ENCODE measurements at places on chromosomes 1 and 21. TPM values are rescaled to one million over a fixed set of nuclear protein-coding genes. Genes with fewer than 3 reads are reported as not detected.

DNA sequence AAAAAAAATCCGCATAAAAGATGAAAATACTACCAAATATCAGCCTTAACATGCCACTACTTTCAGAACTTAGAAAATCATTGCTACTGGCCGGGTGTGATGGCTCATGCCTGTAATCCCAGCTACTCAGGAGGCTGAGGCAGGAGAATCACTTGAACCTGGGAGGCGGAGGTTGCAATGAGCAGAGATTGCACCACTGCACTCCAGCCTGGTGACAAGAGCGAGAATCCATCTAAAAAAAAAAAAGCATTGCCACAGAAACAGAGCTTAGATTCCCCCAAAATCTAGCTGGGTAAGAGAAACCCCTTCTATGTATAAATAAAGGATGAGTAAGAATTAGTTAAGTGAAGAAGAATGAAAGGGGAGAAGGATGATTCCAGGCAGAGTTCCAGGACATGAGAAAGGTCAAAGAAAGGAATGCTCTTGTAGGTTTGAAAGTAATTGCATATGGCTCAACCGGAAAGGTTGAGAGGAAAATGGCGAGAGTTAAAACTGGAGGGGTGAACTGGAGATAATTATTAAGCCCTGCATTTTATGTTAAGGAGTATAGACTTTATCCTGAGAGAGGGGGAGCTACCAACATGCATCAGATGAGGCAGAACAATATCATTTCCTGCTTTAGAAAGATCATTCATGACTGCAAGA, 19.7 kb upstream of the NRDC start:
- DNase-seq, result no peak

The RHOU gene
- not detected for total RNA-seq

GRCh38 chr1:193014400-193014799, 44.8 kb downstream of the UCHL5 start:
- no peak for DNase-seq

DNA sequence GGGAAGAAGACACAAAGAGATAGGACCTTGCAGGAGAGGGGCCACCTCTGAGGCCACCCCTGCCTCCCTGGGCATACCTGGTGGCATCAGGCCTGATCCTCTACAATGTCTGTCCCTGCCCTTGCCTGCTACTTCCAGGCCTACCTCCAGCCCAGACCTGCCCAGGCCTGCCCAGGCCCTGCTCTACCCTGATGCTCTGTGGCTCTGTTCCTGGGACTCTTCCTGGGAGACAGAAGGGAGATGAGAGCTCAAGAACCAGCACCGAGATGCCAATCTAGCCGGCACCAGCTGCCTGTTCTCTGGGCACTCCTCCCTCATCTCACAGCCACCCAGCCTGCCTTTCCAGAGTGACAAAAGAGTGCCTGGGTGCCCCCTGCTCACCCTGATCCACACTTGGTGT, 2.7 kb downstream of the CELF3 start:
- DNase-seq, result no peak

- DNase-seq, result no peak
These were observed 5.5 kb downstream of the RRP1 start for GRCh38 chr21:43794857-43795256.

The PHACTR4 gene
- 44.9 TPM for total RNA-seq

GRCh38 chr1:112618114-112618720, 724 bp downstream of the ST7L start:
- DNase-seq, result peak; percentile 62

The CXADR gene
- 6.6 TPM for total RNA-seq

The LCE2B gene
- total RNA-seq, result not detected

The NECAP2 gene
- 47.2 TPM for total RNA-seq

GRCh38 chr21:43827015-43827611, 37.7 kb downstream of the RRP1 start:
- no peak for DNase-seq

DNA sequence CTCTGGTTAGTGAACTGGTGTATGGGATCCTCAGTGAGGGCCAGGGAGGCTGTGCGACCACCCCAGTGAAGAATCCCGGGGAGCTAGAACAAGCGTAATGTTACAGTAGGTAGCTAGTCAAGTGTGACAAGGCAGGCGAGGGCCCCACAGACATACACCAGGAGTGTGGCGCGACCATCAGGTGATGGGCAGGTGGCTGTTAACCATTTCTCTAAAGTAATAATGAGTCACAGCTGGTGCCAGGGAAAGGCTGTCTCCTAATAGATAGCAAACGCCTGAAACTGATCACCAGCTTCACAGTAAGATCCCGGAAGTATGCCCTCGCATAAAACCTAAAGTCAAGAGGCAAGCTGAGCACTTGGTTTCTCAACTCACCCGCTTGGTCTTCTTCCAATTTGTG, 40.5 kb upstream of the TARBP1 start:
- DNase-seq, result peak; percentile 63

DNA sequence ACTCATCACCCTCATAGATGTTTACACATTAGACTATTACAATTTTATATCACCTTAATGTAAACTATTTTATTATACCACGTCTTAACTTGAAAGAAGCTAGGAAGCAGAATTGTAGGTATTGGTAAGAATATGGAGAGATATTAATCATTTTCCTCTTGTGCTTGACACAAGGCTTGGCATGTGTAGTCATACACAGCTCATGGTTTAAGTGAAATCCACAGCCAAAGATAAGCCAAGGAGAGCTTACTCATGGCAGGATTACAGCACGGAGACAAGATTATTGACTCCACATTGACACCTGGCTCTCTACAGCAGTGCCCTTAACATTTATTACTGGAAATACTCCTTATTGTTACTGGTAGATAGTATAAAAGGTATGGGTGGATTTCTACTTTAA, 68.4 kb upstream of the ADGRL4 start:
- DNase-seq, result no peak

- peak; percentile 69 for DNase-seq
These were observed 61.8 kb downstream of the ITPKB start for GRCh38 chr1:226677027-226678020.

- peak; percentile 56 for DNase-seq
These were observed 12.7 kb downstream of the INSL5 start for GRCh38 chr1:66788231-66788939.

The KRTAP19-1 gene
- total RNA-seq, result not detected

GRCh38 chr1:2645776-2646175, 13.0 kb upstream of the MMEL1 start:
- no peak for DNase-seq

The KDM5B gene
- not detected for total RNA-seq

The OPRD1 gene
- total RNA-seq, result not detected

The AMIGO1 gene
- total RNA-seq, result 0.15 TPM

DNA sequence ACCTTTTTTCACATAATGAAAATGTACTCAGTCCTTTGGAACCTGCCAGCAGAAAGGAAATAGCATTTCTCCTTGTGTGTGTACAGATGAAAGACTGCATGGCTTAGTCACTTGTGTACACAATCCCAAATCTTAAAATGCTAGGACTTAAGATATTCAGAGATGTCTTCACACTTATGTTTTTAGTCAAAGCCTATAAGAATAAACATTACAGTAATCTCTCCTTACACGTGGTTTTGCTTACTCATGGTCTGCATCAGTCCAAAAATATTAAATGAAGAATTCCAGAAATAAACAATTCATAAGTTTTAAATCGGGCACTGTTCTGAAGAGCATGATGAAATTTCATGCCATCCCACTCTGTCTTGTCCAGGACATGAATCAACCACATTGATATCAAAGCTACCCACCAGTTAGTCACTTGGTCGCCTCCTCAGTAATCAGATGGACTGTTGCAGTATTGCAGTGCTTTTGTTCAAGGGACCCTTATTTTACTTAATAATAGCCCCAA, 75.7 kb upstream of the RRP15 start:
- DNase-seq, result no peak

- DNase-seq, result no peak
These were observed 56.5 kb downstream of the CAMSAP2 start for GRCh38 chr1:200795156-200795555.

The ANXA9 gene
- 0.65 TPM for total RNA-seq

The AIRE gene
- total RNA-seq, result not detected

GRCh38 chr1:227635596-227635995, 72.2 kb downstream of the ZNF678 start:
- DNase-seq, result no peak

The LRIF1 gene
- 12.2 TPM for total RNA-seq

The C1QB gene
- total RNA-seq, result not detected

The ANGPTL3 gene
- not detected for total RNA-seq

- no peak for DNase-seq
These were observed 1.3 kb upstream of the IL19 start for GRCh38 chr1:206769304-206769731.

DNA sequence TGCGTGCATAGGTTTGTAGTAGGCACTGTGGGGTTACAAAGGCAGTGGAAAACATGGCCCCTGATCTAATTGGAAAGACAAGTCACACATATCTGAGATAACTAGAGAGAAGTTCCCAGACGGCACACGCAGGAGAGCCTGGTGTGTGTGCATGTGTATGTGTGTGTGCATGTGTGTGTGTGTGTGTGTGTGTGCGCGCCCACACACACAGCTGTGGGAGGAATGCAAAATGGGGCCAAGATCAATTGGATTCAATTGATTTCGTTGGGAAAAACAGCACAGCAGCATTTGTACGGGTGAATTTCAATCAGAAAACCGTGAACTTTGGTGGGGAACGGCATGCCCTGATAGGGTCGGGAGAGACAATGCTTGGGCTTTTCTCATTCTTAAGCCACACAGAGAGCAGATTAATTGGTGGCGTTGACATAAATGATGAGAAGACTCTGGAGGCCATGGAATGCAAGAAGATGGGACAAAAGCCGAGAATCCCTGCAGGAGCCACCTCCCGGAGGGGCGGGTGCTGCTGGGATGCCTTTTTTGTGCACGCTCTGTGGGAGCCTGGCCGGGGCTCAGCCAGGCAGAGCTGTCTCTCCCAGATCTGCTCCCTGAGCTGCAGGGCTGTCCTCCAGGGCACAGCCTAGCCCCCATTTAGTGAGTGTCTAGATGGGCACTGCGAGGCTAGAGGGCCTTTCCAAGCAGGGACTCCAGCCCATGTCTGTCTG, 322.0 kb downstream of the CAMTA1 start:
- no peak for DNase-seq

GRCh38 chr1:224149709-224150108, 33.3 kb upstream of the DEGS1 start:
- DNase-seq, result no peak

DNA sequence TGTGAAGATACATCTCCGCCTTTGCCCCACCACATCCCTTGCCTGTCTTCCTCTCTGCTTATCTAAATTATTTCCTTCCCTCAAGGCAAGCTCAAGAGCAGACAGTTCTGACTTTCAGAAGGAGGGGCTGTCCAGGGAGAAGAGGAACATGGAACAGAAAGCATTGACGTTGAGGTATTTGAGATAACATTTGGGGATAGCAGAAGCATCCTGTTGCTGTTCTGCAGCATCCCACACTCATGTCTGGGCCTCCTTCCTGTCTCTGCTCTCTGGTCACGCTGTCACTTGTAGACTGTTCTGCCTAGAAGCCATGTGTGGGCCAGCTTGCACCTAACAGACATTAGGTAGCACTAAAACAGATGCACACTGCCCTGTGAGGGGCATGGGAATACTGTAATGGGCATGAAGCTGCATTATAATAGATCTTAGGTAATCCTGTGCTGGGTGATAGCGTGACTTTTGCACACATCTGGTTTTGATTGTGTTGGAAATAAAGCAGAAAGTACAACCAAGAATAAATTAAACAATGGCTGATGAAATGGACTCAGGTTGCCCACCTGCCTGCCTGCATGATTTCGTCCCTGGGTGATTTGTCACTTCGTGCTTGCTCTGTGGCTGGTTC, 660 bp upstream of the RD3 start:
- DNase-seq, result no peak

The KCNJ9 gene
- not detected for total RNA-seq

The HSPB7 gene
- not detected for total RNA-seq

- DNase-seq, result no peak
These were observed 110.4 kb downstream of the PDE9A start for GRCh38 chr21:42763581-42764442.

DNA sequence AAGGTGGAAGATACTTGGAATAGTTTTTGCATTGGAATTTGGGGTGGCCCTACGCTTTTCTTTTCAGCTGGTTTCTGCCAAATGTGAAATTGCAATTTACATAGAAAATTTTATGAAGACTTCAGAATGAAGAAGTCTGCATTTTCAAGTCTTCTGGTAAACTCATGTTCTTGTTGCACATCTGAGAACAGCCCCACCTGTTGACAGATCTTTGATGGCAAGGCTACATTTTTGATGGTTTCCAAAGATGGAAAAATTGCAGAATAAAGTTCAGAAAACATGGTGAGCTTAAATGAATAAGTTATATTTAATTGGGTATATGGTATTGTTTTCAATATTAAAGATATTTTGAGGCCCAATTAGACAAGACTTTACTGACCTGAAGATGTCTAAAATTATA, 25.4 kb downstream of the OLFM3 start:
- DNase-seq, result no peak
